ENCODE measurements at places on chromosomes 1 and 21.

GRCh38 chr1:97630948-97631347, 289.9 kb downstream of the DPYD start:
- no peak for DNase-seq

DNA sequence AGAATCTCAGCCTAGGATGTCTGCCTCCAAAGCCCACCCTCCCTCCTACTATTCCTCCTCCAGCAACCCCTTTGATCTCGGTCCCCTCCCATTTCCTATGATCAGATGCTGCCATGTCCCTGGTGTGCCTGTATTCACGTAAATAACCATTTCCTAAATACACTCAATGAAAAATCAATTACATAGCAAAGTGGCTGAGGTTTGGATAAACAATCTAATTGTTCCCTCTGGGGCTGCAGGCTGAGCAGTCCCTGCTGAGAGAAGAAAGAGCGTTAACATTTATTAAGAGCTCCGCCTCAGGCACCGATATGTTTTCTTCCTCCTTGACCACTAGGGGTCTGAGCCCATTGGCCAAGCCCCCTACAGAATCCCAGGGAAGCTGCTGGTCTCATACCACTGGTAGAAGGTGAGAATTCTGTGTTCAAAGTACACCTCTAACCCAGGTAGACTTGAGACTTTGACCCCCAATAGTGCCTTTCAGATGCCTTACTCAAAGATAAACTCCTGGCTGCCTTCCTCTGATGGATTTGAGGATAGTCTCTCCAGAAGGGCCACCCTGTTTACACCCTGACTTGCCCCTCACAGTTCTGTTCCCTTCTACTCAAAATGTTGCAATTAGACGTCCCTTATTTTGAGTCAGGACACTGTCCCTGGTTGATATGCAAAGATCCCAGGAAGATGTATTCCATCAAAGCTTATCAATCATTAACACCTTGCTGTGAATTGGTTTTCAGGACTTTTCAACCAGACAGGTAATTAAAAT, 33.9 kb upstream of the CAMK1G start:
- no peak for DNase-seq

- no peak for DNase-seq
Measured at GRCh38 chr1:75412616-75413015, 198.3 kb downstream of the SLC44A5 start.

- no peak for DNase-seq
Measured at GRCh38 chr1:6507461-6507911, 16.0 kb upstream of the PLEKHG5 start.

DNA sequence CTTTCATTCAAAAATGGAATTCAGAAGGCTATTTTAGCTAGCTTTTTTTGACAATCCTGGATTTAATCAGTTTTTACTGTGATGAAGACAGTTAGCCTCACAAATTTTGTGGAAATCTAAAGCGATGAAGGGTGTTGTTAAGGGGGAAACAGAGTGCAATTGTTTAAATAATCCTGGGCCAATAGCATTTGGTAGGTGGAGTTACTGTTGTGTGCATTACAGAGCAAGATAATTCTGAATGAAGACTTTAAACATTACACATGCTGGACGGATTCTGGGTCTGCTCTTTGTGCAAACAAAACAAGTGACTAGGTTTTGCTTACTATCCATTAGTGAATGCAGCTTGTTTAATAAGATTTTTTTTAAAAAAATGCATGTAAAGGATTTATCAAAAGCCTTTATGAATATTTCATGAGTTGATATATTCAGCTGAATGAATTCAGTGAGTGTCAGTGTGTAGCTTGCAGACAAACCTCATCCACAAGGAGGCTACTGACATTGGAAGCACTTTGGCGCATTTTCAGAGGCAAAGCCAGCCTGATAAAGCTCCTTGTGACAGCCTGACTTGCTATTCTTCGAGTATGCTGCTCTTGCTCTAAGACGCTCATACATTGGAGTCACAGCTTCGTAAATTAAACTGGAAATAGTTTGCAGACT, 199.6 kb downstream of the PDE4B start:
- no peak for DNase-seq

DNA sequence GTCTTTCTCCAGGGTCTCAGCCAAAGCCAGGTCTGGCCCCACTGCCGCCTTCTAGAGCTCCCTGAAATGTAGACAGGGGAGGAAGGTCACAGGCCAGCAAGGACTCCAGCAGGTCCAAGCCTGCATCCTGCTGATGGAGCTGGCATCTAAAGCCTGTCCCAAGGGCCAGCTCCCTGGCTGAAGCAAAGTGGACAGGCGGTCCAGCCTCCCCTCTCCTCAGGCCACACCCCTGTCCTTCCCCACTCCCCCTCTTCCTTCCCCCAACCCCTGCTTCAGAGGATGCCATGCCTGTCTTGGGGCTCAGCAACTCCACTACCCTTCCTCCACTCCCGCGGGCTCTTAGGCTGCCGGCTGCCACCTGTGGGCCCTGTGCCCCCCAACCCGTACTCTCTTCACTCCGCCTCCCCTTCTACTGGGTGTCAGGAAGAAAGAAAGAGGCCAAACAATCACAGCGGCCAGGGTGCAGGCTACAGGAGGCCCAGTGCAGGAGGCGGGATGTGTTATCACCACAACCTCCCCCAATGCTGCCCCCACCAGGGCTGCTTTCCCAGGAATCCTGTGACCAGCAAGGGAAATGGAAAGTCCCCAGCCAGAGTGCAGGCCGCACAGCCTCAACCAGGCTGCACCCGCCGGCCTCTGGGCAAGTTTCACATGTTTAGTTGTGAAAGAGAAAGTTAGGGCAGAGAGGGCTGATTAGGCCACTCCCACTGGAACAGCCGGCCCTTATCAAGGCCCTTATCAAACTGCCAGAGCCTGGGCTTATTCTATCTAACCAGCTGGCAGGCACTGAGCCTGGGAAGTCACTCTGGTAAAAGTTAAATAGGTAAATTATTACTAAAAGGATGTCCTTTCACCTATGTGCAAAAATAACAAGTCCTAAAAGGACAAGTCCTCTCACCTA, 34.1 kb downstream of the ACOT7 start:
- DNase-seq: peak; percentile 40

- no peak for DNase-seq
Measured at GRCh38 chr1:16628361-16629111, 15.2 kb upstream of the NBPF1 start.

DNA sequence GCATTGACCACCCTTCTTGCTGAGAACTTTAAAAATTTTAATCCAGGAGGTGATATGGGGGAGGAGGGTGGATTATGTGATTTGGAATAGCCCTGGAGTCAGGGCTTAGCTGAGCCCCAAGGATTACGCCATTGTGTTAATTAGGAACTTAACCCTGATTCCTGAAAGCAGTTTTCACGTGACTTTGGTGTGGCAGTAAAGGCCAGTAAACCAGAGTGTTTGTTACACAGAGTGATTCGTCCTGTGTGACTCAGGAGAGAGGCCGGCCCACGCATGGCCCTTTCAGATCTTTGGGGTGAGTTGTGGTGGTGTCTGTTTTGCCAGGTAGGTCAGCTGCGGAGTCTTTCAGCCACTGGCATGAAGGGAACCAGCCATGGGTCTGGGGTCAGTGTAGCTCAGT, 107.6 kb downstream of the NOS1AP start:
- DNase-seq: no peak

DNA sequence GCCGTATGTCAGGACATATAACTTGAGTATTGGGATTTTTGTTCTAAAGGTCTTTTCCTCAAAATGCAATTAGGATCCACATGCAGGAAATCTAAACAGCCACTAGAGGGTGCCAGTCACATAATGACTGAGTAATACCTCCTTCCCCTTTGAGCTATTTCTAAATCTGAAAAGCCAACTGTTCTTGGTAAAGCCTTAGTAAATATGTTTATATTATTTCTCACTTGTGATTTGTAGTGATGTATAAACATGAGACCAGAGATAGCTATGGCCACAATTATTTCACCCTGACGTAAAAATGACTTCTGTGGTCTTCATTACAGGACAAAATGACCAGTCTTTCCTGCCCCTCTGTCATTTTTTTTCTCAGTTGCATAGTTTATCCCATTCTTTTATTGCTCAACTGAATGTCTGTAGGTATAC, 41.0 kb upstream of the DR1 start:
- DNase-seq: peak; percentile 23

DNA sequence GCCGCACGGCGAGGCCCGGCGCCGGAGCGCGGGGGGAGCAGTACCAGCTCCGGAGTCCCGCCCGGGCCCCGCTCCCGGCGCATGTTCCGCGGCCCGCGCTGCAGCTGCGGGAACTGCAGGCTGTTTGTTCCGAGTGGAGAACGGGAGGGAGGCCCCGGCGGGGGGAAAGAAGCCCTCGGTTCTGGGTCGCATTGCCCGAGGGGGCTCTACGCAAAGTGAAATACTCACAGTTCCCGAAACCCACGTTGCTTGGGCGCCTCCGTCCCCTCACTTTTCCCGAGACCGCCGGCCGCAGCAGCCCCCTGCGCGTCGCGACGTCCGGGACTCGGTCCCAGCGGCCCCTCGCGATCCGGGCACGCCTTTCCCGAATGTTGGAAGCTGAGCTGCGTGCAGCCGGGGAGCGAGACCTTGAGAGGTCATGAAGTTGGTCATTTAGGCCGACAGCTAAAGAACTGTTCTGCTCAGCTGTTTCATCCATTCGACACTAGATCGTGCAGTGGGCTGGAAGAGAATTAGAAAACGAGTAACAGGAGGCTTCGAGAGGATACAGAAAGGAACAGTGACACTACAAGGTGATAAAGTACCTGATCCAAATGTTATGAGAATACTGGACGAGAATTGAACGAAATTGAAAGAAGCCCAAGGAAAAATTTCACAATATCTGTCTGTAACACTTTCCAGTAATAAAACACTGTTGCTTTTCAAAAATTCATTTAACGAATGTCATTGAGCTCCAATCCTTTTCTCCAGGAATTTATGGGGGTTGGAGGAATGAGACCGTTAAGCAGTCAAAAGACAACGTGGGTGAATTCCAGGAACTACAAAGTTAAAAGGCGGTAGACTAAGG, 657 bp upstream of the LIN9 start:
- no peak for DNase-seq

GRCh38 chr1:240765732-240766363, 153.9 kb upstream of the GREM2 start:
- DNase-seq: no peak

- no peak for DNase-seq
Measured at GRCh38 chr1:30893776-30894507, 14.6 kb downstream of the SDC3 start.

- DNase-seq: no peak
Measured at GRCh38 chr1:20636785-20637347, 3.6 kb downstream of the PINK1 start.

DNA sequence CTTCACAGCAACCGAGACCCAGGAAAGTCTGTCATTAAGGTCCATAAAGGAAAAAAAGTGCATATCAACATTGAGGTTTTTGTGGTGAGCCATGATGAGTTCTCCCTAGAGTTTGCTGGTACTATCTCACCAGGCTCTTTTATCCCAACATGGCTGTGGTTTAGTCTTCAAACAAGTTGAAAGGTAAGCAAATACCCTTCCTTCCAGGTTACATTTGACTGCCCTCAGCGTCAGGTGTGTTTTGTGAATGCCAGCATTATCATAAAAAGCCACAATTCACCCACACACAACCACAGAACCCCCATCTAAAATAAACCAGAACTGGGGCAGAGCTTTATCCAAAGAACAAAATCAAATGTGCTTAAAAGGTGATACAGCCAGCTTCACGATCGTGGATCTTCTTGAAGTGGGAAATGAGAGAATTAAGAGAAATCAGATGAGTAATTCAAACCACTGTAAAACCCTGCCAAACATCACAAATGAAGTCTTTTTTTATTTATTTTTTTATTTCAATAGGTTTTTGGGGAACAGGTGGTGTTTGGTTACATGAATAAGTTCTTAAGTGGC, 64.7 kb downstream of the SETD4 start:
- DNase-seq: no peak

- DNase-seq: no peak
Measured at GRCh38 chr21:36976882-36977651, 10.6 kb upstream of the HLCS start.

DNA sequence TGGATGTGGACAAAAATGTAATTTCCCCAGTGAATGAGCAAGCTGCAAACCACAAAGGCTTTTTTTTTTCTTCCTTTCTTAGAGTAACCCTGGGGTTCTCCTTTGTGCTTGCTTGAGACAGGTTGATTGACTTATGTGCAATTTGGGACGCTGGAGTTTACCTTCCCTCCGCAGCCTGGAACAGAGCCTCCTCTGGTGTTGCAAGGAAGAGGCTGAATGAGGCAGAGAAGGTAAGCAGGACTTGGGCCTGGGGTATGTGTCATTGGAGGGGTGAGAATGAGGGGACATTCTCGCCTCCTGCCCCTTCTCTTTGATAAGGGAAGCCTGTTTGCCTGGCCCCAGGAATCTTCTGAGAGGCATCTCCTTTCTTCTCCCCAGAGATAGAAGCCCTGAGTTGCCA, 49.8 kb downstream of the NFASC start:
- no peak for DNase-seq

DNA sequence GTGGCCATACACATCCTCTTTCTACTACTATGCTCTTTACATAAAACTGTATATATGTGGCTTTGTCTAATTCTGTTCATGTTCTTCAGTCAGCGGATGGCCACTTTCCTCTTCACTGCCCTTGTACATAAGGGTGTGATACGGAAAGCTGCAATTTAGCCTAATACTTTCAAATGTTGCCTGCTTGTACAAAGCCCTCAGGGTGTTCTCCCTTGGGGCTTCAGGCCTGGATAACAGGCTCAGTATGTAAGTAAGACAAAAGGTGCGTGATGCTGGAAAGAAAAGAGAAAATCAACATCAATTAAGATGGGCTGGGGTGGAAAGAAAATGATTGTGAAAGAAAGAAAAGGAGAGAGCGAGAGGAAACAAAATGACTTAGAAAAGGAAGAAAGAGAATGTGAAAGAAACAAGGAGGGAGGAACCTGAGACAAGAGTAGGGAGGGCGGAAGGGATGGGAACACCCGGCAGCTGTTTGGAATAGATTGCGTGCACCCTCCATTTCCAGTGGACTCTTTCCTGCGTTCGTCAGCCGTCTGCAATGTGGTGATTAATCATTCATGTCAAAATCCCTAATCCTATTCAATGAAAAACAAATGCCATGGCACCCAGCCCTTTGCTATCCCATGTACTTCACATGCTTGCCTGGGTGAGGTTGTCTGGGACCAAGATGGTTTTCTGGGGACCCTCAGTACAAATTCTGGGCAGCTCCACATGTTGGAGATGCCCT, 553.6 kb downstream of the NUF2 start:
- DNase-seq: no peak

DNA sequence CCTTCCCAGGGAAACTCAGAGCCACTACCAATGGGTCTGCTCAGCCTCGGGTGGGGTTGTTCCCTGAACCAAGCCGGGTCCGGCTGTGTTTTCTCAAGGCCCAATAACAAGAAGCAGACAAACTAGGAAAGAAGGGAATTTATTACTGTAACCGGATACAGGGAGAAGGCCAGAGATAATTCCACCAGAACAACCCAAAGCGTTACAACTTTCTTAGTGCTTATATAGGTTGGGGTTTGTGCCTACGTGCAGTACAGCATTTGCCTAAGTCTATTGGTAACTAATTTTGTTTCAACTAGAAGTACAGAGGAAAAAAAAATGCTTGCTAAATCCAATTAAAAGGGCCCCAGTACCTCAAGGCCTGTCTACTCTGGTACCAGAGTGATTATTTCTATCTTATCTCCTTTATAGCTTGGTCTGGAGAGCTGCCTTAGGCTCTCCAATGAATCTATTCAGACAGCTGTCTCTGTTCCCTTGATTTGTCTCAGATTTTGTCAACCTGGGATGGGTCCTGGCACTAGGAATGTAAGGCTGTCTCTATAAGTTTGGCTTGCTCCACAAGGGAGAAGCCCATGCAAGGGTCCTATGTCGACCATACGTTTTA, 57.3 kb upstream of the CCDC190 start:
- DNase-seq: no peak

GRCh38 chr21:16709866-16710550, 802.8 kb upstream of the CXADR start:
- DNase-seq: no peak

All from activated naive CD4-positive, alpha-beta T cell treated with anti-CD3 and anti-CD28 coated beads, Interleukin-2, amount 50 U/mL, for 16 hours (primary cell).